ENCODE measurements at places on chromosomes 5 and 9. TPM values are rescaled to one million over a fixed set of nuclear protein-coding genes. Genes with fewer than 3 reads are reported as not detected.

C9orf153 gene
- 1.4 TPM for total RNA-seq

CNTNAP3B gene
- 16.3 TPM for total RNA-seq

CRAT gene
- total RNA-seq = 42.0 TPM

NIPSNAP3A gene
- total RNA-seq = 24.2 TPM

DNA sequence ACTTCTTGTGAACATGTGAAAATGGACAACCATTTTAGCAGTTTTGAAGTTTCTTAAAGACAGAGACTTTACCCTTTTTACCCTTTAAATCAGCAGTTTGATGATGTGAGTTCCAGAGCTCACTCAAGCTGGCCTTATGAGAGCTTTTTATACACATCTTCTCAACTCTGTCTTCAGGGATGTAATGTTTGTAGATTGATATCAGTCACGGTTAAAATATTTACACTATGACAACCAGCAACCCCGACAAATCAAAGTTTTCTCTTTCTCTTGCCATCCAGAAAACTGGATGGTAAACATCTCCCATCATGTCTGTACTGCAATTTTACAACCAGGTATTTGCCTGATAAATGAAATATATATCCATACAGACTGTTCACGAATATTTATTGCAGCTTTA lies 233.4 kb upstream of the ST8SIA4 start:
- DNase-seq = no peak

DNA sequence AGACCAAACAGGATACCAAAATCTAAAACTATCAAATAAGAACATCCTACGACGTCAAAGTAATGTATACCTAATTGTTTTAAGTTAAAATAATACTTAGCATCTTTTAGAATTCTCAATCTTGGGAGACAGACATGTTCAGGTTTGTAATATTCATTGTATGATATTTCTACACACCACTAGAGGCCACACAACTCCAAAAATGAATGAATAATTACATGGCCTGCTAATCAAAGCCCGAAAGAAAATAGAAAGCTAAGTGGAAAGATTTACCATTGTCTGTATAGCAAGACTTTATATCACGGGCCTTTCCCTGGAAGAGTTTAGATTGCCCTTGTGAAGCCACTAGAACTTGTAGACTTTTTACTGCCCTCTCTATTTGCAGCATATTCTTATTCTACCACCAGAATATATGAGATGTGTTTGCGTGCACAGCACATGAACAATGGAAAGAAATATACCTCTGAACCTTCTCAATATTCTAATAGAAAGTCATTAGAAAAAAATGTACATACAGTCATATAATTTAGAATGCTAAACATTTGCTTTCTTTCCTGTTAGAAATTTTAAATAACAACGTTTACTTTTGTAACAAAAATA lies 380.1 kb upstream of the NUDT12 start:
- DNase-seq = no peak

GRCh38 chr9:134655586-134656333 lies 14.2 kb downstream of the COL5A1 start:
- peak; percentile 39 for DNase-seq

- DNase-seq = no peak
Observed at GRCh38 chr5:6405591-6405990, 27.2 kb upstream of the MED10 start.

DNA sequence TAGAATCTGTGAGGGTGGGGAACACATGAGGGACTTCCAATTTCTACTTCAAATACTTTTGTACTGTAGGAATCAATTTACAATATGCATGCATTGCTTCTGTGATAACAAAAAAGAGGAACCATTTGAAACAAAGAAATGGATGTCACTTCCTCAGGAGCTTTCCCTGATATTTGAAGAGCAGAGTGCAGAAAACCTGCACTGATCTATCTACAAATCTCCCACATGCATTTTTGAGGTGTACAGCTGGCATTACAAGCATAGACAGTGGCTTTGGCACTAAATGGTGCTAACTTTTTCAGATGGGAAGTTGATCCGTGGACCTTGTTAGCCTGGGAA lies 27.7 kb downstream of the YIPF5 start:
- no peak for DNase-seq
